EL (cell line): ENCODE measurements at places on chromosomes 2 and 18.

- DNase-seq = no peak
Observed at GRCh38 chr2:241313543-241314095, 1.9 kb downstream of the HDLBP start.

DNA sequence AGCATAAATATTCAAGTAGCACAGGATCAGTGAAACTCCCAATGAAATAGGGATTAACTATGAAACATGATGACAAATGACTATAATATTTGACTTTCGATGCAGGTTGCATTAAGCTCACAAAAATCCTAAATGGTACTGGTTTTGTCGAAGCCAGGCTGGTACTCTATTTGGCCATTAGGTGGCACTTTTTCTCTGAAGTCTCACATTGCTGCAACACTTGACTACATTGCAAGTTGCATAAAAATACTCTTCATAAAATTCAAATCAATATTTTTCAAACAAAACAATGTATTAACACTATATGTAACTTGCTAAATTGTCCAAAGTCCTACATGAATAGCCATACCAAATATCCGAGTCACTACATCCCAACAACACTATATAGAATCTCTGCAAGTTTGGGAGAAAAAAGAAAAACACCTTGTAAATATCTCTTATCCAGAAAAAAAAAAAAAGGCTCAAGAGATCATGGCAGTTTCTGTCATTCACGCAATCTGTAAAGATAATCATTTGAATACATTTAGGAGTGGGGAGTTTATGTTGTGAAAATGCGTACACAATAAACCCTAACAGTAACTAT, 9.5 kb downstream of the RTTN start:
- peak; percentile 51 for DNase-seq

DNA sequence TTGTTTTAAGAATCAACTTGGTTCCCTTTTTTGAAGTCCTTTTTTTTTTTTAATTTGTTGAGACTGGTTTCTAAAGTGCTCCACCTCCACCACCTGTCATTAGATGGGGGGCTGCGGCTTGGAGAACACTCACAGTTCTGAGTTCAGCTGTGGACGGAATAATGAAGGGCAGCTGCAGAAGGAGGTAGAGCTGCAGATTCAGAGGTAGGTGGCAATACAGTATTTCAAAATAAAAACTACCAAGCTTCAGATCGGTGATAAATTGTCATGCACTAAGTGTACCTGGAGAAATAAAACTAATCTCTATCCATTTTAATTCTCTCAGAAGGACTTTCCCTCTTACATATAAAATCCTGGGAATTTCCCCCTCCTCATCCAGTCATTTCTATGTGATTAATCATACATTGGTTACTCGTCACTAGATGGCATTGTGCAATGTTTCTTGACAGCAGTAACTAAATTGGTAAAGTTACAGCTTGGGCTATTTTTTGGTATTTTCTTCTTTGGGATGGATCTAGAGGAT, 81.1 kb upstream of the SLC39A10 start:
- peak; percentile 89 for DNase-seq

- no peak for DNase-seq
Observed at GRCh38 chr2:232038251-232038880, 76.9 kb downstream of the DIS3L2 start.

- DNase-seq = peak; percentile 87
Observed at GRCh38 chr2:191878548-191879279, 31.8 kb upstream of the CAVIN2 start.

GRCh38 chr2:78532762-78533379, 492.6 kb upstream of the REG3G start:
- no peak for DNase-seq

GRCh38 chr2:41717839-41718238, 330.0 kb upstream of the PKDCC start:
- DNase-seq = no peak

DNA sequence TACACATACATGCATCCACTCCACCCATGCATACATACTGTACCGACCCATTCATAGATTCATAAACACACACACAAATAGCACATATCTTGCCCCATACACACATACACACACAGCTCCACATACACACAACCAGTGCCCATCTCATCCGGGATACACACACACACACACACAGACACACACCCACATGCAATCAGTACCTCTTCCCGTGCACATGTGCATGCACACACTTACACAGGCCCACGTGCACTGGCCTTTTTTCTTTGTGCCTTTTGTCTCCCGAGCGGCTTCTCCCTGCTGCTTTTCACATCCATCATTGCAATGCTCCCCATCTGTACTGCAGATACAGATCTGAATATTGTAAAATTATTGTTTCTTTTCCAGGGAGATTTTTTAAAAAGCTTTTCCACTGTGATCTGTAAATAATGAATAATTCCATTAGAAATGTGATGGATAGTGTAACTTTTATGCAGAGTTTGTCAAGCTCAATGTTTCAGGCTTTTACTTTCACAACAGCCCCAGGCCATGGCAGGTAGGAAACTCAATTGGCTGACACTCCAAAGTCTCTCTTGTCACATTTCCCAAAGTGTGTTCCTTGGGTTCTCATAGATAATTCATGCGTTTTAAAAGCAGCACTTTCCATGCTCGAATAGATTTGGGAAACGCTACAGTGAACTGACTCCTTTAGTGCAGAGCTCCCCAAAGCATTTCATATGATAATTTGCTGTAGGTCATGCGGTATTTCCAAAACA, 393.5 kb downstream of the CTNNA2 start:
- DNase-seq = no peak

- no peak for DNase-seq
Observed at GRCh38 chr18:55783921-55784320, 195.9 kb upstream of the TCF4 start.

GRCh38 chr2:102229141-102229769, 42.4 kb downstream of the IL1RL2 start:
- no peak for DNase-seq

- peak; percentile 48 for DNase-seq
Observed at GRCh38 chr2:222613715-222614331, 42.1 kb downstream of the FARSB start.

DNA sequence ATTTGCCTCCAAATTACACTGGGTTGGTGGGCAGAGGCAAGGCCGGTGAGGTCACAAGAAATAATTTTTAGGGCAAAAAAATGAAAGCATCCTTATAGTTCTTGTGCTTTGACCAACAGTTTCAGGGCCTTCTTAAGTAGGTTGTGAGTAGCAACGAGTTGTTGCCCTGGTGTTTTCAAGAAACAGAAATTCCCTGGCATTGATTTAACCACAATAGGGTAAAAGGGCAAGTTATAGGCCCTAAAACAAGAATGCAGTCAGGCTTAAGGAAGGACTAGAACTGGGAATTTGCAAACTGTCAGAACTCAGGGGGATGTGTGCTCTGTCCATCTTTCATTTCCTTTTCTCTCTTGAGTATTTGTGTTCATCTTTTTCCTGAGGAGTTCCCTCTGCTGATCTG, 46.1 kb upstream of the STPG4 start:
- DNase-seq = peak; percentile 75

- DNase-seq = no peak
Observed at GRCh38 chr2:100223502-100223901, 81.1 kb upstream of the AFF3 start.

GRCh38 chr2:100242891-100243619, 79.2 kb downstream of the LONRF2 start:
- DNase-seq = peak; percentile 73

DNA sequence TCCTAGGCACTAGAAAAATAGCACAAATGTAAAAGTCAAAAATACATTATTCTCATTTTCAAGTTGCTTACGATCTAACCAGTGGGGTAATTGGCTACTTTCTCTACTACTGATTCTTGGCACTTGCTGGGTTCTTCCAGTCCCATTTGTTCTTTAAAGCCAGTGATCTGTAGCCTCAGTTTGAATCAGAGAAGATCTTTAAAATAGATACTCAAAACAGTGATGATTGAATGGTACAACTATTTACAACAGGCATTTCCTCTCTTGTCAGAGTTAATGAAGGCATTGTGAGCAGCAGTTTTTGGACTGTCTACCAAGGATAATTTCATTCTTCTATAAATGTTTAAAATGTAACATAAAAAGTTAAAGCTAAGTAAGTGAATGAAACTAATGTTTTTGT, 128.3 kb upstream of the FSIP2 start:
- peak; percentile 1 for DNase-seq

- no peak for DNase-seq
Observed at GRCh38 chr2:147405651-147406050, 439.2 kb upstream of the ACVR2A start.

DNA sequence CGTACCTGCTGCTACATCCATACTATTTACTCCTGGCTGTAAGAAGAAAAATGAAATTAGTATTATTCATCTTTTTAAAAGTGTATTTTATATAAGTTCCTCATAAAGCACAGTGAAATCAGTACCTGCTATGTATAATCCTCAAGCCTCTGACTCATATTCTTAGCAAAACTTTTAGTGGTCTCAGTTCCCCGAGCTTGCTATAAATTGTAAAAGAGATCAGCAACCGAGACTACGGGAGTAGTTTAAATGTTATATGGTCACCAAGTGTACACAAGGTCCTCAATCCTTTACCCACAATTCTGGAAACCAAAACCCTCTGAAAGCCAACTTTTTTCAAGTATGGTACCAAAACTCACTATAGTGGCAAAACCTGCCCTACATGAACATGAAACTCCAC, 24.2 kb downstream of the PRPF40A start:
- DNase-seq = no peak

DNA sequence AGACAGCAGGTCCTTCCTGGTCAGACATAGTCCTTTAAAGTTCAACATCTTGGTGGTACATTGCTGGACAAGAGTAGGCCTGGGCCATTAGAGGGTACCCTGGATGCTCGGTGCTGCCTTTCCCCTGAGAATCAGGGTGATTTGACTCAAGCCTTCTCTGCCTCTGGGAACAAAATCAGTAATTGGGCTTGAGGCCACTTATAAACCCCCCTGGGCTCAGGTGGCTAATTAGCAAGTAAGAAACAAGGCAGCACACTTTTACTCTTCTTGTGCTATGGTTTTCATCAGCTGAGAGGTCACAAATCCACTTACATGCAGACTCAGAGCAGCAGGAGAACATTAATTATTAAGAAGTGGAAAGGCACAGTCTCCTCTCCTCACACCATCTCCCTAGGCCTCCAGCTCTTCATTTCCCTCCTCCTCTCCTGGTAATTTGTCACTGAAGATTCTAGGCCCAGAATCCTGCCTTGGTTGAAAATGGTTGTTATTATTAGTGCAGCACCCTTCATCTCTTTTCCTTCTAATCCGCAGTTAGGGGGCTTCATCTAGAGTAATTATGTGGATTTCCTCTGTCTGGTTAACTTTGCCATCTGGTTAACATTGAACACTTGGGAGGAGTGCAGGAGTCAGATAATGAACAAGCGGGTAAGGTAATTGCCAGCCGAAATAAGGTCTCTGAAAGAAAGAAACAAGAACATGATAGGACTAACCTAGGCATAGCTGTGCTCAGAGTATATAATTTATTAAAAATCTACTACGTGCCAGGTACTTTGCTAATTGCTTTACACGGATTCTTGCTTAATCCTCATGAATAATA, 29.7 kb upstream of the CASP10 start:
- DNase-seq = no peak

- no peak for DNase-seq
Observed at GRCh38 chr2:233041722-233042323, 9.4 kb downstream of the NEU2 start.

GRCh38 chr2:230660294-230661060, 52.2 kb upstream of the CAB39 start:
- DNase-seq = no peak

DNA sequence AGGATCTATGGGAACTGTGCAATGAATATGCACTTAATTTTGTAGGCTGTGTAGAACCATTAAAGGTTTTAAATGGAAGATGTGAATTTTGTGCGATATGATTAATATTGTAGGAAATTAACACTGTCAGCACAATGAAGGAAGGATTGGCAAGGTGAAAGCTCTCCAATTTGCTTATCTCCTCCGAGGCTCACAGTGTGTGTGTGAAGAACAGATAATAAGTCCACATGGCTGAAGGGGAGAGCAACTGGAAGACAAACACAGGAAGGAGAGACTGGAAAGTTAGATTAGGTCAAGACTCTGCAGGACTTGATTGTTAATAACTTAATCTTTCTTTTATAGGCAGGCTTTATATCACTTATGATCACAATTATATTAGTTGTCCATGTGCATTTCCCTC, 269.7 kb upstream of the VRK2 start:
- DNase-seq = no peak

GRCh38 chr2:73114273-73114867, 1.6 kb upstream of the RAB11FIP5 start:
- peak; percentile 49 for DNase-seq

DNA sequence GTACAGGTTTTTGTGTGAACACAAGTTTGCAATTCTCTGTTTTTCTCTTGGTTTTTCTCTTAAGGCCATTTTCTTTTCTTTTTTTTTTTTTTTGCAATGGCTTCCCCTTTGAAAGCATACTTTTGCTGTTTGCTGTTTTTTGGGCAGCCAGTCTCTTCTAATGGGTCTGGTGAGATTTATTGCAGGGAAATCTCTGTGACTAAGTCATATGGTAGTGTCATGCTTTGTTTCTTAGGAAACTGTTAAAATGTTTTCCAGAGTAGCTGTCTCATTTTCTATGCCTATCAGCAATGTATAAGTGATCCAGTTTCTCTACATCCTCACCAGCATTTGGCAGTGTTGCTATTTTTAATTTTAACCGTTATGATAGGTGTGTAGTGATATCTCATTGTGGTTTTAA, 27.9 kb upstream of the CDCA7 start:
- DNase-seq = peak; percentile 48

GRCh38 chr18:12309683-12310198, 1.7 kb downstream of the TUBB6 start:
- no peak for DNase-seq

DNA sequence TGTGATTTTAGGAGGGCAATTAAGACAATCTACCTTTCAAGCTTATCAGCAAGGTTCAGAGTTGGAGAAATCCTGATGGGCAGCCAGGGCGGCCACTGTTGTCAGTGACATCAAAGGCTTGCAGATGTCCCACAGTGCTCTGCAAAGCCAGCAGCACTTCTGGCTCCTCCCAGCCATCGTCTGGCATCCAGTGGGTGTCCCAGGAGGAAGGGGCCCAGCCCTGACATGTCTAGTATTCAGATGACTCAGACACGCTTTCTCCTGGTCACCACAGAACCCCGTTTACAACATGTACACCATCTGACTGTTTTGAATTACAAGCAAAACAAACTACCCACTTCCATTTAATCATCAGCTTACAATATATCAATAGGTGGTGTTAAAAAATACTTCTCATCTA, 61.4 kb downstream of the CYRIA start:
- no peak for DNase-seq

DNA sequence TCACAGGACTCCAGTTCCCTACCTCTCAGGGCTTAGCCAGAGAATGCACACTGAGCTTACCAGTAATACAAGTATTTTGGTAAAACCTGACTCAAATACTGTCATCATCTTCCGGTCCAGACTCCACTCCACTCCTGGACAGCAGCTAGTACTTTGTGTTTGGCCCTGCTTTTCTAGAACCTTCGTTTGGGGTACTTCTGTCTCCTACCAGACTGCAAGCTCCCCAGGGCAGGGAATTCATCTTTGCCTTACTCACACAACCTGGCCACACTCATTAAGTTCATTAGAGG, 108.9 kb upstream of the CDC42EP3 start:
- DNase-seq = peak; percentile 63
